M059J (cell line): ENCODE measurements at places on chromosomes 12 and 14. TPM values are rescaled to one million over a fixed set of nuclear protein-coding genes. Genes with fewer than 3 reads are reported as not detected.

GRCh38 chr14:91454155-91454554, 36.5 kb upstream of the CCDC88C start:
- DNase-seq, result no peak

DNA sequence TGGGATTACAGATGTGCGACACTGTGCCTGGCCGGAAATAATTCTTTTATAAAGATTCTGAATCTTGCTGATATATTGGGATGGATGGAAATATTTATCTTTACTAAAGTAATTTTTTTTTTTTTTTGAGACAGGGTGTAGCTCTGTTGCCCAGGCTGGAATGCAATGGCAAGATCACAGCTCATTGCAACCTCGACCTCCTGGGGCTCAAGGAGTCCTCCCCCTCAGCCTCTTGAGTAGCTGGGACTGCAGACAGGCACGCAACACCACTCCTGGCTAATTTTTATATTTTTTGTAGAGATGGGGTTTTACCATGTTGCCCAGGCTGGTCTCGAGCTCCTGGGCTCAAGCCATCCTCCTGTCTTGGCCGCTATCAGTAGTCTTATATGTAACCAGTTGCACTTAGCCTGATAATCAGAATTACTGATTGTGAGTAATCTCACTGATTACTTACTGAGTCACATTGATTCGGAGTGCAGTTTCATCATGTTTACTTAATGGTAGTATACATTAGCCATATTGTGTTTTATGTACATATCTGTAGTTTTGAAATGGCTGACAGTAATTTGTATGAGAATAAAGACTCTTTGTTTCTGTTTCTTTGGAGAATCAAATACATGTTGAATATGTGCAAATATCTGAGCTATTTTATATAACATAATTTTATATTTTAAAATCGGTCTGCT, 50.4 kb upstream of the LRTM2 start:
- DNase-seq, result no peak

Gene AGAP2
- total RNA-seq, result 0.07 TPM in 1 of 2 replicates, not detected in the other

DNA sequence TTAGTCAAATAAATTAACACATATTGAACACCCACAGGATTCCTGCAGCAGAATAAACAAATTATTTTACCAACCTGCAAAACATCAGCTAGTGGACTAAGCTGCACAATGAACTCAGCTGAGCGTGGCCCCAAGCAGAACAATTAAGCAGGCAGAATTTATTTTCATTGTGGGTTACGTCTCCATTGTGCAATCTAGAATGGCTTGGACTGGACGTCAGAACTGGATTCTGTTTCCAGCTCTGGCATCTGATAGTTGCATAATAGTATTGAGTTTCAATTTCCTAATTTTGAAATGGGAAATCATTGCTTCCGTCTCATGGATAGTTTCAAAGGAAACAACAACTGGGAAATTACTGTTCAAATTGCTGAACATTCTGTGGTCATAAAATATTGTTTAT, 35.5 kb upstream of the RERG start:
- no peak for DNase-seq

DNA sequence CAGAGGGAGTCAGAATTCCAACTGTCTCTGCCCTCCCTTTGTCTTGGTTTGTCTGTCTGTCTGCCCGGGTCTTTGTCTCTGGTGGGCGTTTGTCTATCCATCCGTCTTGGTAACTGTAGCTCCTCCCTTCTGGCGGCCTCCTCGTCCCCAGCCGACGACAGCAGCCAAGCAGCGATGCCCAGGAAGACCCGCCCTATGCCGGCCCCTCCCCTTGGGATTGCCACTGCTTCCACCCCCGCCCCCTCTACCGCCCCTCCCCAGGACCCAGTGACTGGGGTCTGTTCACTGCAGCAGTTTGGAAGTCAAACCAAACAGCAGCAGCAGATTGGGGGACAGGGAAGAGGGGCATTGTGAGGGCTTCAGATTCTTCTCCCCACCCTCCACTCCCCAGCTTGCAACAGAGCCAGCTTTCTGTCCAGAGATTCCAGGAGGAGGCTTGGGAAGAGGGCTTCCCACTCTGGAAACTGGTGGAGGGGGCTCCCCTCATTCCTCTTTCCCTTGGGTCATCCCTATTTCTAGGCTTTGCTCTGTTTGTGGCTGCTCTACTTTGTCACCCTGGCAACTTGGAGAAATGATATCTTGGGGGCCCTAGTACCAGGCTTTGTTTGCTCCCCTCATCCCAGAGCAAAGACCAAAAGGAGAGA, 2.4 kb upstream of the RARG start:
- DNase-seq, result no peak

Gene MGP
- total RNA-seq, result 12.6 and 15.5 TPM in 2 replicates

Gene NELL2
- total RNA-seq, result 0.25 TPM in 1 of 2 replicates, not detected in the other

Gene ADAMTS20
- total RNA-seq, result 0.30 TPM in 1 of 2 replicates, not detected in the other

GRCh38 chr12:74614426-74614825, 76.8 kb downstream of the ATXN7L3B start:
- no peak for DNase-seq

GRCh38 chr14:85325134-85326017, 204.6 kb upstream of the FLRT2 start:
- no peak for DNase-seq

DNA sequence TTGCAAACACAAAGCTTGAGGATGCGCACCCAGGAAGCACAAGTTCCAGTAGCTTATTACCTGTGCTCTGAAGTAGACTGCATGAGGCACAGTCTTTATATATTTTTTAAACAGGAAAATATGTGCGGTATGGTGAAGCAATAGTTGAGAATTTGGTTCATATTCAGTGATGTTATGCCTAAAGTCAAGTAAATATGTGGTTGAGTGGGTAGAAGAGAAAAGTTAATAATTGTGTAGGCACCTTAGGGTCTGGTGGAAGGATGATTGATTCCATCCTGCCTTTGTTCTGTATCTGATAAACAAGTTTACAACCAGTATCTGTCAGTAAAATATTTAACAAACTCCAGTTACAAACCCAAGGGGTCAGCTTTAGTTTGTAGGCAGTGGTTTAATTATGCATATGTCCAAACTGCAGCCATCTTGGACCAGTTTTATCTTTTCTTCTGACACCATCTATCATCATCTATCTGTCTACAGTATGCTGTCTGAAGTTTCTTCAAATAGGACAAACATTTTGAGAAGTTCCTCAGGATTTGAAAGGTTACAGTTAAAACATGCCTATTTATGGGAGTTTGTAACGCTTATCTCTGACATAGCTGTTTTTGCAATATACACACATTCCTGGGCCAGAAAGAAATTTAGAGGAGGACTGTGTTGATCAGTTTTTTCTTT, 10.8 kb downstream of the SINHCAF start:
- no peak for DNase-seq

DNA sequence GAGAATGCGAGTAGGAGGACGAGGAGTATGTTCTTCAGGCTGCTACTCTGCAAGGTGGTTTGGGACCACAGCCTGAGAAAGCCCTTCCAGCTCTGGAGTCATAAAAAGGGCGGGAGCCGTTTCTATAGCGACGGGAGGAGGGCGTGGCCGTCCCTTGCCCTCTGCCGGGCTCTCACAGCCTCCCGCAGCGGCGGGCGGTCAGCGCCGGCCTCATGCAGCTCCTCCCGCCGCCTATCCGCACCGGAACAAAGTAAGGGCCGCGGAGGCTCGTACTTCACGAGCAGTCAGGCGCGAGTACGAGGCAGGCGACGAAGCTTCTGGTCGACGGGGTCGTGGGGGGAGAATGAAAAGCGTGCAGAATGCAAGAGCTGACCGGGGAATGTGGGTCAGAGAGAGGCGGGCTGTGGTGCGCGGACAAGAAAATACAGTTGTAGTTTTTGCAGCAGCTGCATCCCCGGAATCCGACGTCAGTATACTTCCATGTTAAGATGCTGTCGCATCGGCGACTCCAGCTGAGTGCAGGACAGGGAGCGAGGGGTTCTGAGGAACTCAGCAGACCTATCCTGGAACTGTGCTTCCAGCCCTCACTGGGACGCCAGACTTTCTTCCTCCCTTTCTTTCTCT, at the start of gene DYRK4:
TSS of gene DYRK4 (plus strand) at position 175 of the 624 bp plus-strand sequence. CDS start at position 213, 38 bp downstream.
- no peak for DNase-seq

DNA sequence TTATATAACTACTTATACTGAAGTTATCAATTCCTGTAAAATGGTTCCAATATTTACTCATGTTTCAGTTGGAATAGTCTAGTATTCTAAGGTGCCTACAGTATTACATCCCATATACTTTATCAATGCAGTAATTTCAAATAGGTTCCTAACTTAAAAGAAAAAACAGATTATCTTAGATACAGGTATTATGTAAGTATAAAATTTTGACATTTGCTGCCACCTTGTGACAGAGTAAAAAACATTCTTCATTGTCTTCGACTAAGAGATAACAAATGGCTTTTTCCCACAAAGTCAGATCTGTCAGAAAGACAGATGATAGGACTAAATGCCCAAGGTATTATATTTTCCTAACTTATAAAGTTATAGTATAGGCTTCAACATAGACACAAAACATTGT, 78.7 kb downstream of the TXNDC16 start:
- DNase-seq, result peak; percentile 55

Gene TAS2R8
- not detected in 2 replicates for total RNA-seq

DNA sequence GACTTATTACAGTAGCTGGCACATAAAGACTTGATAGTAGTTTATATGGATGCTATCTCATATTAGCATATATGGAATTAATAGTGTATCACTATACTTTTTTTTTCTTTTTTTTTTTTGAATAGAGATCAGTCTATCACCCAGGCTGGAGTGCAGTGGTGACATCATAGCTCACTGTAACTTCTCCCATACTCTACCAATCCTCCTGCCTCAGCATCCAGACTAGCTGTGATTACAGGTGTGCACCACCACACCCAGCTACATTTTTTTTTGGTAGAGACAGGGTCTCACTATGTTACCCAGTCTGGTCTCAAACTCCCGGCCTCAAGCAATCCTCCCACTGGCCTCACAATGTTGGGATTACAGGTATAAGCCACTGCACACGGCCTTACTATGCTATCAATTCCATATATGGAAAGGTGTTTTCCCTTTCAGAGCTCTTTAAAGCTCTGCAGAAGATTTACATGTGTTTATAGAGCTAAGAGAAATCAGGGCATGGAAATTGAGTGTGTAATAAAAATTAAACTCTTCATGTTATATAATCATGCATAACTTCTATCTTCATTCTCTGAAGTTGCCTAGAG, 1.8 kb upstream of the TBK1 start:
- DNase-seq, result no peak

DNA sequence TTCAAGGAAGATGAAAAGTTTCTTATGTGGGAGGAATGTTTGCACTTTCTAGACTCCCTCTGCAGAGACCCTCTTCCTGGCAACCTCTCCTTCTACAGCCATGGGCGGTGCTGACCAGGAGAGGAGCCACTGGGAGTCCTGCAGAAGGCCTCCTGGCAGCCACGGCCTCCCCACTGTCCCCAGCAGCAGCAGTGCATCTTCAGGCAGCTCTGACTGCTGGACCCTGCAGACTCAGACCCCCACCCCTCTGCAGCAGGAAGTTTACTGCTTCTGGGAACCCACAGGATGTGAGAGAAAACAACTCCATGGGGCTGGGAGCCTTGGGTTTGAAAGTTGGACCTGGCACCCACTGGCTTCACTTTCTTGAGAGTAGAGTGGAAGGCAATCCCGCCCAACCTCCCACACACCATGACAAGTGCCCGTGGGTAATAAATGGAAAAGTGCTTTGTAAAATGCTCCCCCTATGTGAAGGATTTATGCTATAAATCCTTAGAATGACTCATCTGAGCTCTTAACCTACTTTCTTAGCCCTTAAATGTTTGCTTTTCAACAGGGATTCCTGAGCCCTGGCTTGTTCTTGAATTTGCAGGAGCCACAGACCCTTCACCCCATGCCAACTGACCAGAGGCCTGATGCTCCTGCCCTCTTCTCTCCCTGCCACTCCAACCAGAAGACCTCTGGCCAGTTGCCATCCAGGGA, 37.5 kb upstream of the DDX11 start:
- peak; percentile 41 for DNase-seq

DNA sequence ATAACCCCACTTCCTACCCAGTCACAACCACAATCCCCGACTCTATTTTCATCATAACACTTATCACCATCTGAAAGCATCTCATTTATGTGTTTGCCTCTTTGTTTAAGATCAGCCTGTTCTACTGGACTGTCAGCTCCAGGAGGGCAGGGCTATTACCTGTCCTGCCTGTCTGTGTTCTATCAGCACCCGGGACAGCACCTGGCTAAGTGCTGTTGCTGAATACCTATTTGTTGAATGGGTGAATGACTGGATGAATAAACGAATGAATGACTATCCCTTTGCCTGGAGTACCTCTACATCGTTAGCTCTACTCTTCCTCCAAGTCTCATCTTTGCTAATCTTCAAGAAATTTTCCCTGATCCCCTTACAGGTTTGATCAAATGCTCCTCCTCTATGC, 69.0 kb downstream of the WSCD2 start:
- DNase-seq, result no peak

- no peak for DNase-seq
Measured at GRCh38 chr14:69518289-69519101, 34.0 kb downstream of the PLEKHD1 start.

- DNase-seq, result no peak
Measured at GRCh38 chr12:132437943-132438700, 51.8 kb upstream of the FBRSL1 start.

GRCh38 chr12:91098941-91099340, 12.4 kb downstream of the LUM start:
- peak; percentile 94 for DNase-seq

GRCh38 chr14:99822800-99823455, 29.7 kb downstream of the EML1 start:
- no peak for DNase-seq

DNA sequence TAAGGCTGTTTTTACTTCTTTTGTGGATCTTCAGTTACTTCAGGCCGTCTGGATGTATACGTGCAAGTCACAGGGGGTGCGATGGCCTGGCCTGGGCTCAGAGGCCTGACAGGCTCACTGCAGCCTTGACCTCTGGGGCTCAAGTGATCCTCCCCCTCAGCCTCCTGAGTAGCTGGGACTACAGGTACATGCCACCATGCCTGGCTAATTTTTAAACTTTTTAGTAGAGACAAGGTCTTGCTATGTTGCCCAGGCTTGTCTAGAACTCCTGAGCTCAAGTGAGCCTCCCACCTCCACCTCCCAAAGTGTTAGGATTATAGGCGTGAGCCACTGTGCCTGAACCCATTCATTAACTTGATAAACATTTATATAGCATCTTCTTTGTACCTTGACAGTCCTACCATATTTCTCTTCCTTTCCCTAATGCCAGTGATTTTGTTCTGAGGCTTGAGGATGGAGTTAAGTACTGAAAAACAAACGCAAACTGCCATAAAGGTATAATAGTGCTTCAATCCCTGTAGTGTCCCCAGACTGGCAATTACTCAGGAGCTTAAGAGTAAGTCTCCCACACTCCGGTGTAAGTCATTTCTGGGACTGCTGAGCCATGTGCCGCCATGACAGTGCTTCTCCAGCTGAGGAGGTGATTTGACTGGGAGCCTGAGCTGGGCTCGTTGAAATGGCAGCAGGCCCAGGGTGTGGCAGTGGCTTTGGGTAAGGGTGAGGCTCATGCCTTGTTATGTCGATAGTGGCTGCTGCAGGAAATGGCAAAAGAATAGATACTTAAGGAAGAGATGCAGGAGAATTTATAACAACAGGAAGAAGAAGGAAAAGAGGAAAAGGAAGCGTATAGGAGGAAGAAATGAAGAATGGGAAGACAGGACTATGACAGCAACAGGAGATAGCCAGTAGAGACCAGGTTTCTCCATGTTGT, 43.7 kb upstream of the HECTD1 start:
- DNase-seq, result no peak

- peak; percentile 49 for DNase-seq
Measured at GRCh38 chr12:95859344-95859816, 628 bp downstream of the SNRPF start.

Gene AMDHD1
- total RNA-seq, result 1.5 TPM in 1 of 2 replicates, not detected in the other

Gene A2M
- 0.66 and 3.1 TPM in 2 replicates for total RNA-seq

GRCh38 chr12:40439771-40440492, 215.1 kb downstream of the LRRK2 start:
- peak; percentile 1 for DNase-seq
